T47D (cell line): ENCODE measurements at places on chromosomes 12 and 14.

DNA sequence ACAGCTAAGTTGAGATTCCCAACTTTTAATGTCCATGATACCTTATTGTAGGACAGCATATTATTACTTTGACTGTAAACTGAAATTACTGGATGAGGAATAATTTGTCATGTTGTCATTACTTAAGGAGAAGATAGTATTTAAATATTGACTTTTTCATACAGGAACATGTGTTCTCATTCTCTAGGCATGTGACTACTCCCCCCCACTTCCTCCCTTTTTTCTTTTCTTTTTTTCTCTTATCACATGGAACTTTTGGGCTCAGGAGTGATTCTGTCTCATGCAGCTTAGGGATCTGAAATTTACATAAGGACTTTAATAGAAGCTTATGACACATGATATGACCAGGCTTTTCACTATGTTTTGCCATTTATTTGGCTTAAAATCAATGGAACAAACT is 127.7 kb upstream of the SLCO1C1 start:
- no peak for DNase-seq

GRCh38 chr14:71720978-71721624 is 211.1 kb upstream of the RGS6 start:
- DNase-seq = peak; percentile 40

GRCh38 chr12:99130808-99131553 is 485.9 kb downstream of the APAF1 start:
- DNase-seq = no peak

DNA sequence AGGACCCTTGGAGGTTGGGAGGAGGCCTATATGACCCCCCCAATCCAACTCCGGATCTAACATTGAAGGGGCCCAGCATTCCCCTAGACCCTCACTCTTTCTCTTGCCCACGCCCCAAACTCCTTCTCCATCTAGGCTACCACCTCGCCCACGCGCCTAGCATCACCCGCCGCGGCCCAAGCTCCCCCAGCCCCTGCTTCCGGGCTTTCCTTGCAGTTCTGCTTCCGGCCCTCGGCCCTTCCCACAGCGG is 445 bp downstream of the CERS5 start:
- no peak for DNase-seq

DNA sequence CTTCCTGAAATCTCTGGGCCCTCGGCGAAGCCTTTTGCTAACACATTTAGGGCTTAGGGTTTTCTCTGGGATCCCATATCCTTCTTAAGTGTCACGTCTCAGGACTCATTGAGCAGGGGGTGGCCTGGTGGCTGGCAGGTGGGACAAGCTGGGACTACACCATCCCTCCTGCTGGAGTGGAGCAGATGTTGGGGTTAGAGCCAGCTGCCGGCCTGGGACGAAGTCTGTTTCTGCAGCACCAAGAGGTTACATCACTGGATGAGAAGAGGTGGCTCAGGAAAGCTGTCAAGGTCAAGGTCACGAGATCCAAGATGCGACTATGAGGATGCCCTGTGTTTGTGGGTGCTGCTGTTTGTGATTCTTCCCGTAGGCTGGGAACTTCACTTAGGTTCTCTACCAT is 16.3 kb downstream of the SMCO2 start:
- DNase-seq = no peak

GRCh38 chr14:92497391-92497790 is 16.2 kb upstream of the RIN3 start:
- no peak for DNase-seq

- no peak for DNase-seq
Measured at GRCh38 chr14:25607192-25607591, 557.2 kb upstream of the STXBP6 start.
